ENCODE measurements at places on chromosomes 16 and 17.
A peak's percentile ranks its signal among the peaks of the same experiment; 100 is the strongest.

DNA sequence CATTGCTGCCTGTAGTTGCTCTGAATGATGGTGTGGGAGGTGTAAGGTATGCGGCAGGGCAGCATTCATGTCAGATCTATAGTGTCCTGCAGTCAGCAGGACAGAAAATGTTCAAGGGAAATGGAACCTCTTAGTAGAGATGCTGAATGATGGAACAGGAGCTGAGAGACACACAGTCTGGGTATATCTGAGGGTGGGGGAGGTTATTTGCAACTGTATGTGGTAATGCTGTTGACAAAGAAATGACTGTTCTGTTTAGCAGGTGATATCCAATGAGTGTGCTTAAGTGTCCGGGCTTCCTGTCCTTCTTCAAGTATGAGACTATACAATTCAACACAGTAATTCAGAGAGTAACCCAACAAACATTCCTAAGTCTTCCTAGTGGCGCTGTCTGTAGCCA is 46.6 kb downstream of the STH start:
- DNase-seq, result peak; percentile 48

GRCh38 chr17:46865100-46865499 is 13.7 kb downstream of the WNT9B start:
- DNase-seq, result no peak

DNA sequence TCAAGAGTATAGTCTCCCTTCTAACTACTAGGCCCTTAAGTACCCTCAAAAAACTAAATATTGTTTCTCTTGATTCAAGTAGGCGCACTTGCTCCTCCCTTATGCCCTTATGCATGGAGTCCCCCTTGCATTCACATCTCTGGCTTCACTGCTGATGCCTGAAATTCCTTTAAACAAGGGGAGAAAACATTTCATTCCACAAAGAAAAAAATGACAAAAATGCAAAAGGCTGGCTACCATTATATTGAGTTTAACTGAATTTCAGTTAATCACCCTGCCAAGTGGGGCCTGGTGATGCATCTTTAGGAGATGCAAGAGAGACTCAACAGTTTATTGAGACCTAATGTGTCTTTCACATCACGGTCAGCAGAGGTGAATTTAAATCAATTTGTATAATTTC is 35.6 kb downstream of the CRLF3 start:
- no peak for DNase-seq

- no peak for DNase-seq
Measured at GRCh38 chr16:75938818-75939217, 212.5 kb upstream of the CPHXL start.

GRCh38 chr17:45411348-45412105 is 21.1 kb downstream of the ARHGAP27 start:
- no peak for DNase-seq

GRCh38 chr16:54347961-54348360 is 61.4 kb upstream of the IRX3 start:
- DNase-seq, result no peak

GRCh38 chr16:86389566-86390328 is 120.6 kb upstream of the FOXF1 start:
- no peak for DNase-seq

- DNase-seq, result no peak
Measured at GRCh38 chr16:67017421-67017750, 11.6 kb upstream of the CBFB start.

- DNase-seq, result no peak
Measured at GRCh38 chr16:15484662-15485061, 50.3 kb downstream of the BMERB1 start.

DNA sequence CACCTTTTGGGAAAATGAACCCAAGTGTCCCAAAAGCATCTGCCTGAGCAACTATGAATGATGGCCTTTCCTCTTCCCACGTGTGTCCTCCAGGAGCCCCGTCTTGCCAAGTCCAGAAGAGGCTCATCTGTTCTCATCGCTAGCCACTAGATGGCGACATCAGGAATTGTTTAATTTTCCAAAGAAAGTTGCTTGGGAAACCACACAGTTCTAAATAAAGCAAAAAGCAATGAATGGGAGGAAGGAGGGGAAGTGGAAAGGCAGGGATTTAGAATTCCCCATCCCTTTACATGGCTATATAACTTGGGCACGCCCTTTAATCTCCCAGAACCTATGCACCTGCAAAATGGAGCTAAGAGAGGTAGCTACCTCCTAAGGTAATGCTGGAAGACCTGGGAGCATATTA is 9.0 kb upstream of the CDH5 start:
- DNase-seq, result peak; percentile 25

DNA sequence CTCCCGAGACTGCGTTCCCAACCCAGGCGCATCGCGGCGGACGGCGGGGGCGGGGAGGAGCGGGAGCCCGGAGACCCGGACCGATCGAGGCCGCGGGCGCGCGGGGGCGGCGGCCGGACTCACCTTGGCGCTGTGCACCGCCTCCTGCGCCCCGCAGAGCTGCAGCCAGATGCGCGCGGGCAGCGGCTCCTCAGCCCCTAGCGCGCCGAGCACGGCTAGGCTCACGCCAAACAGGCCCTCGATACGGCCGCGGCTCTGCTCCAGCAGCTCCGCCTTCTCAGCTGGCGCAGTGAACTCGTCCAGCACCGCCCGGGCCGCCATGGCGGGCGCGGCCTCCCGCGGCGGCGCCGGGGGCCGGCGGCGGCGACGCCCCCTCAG is 339 bp downstream of the N4BP1 start:
- DNase-seq, result no peak

GRCh38 chr17:79393358-79394052 is 217.3 kb downstream of the RBFOX3 start:
- peak; percentile 73 for DNase-seq

GRCh38 chr16:78478267-78478861 is 378.9 kb downstream of the WWOX start:
- DNase-seq, result peak; percentile 30

- peak; percentile 23 for DNase-seq
Measured at GRCh38 chr17:47785538-47786123, 36.0 kb downstream of the OSBPL7 start.

- no peak for DNase-seq
Measured at GRCh38 chr17:32907583-32907982, 20.4 kb upstream of the TMEM98 start.

- DNase-seq, result no peak
Measured at GRCh38 chr17:53227514-53227913, 595.2 kb upstream of the KIF2B start.

DNA sequence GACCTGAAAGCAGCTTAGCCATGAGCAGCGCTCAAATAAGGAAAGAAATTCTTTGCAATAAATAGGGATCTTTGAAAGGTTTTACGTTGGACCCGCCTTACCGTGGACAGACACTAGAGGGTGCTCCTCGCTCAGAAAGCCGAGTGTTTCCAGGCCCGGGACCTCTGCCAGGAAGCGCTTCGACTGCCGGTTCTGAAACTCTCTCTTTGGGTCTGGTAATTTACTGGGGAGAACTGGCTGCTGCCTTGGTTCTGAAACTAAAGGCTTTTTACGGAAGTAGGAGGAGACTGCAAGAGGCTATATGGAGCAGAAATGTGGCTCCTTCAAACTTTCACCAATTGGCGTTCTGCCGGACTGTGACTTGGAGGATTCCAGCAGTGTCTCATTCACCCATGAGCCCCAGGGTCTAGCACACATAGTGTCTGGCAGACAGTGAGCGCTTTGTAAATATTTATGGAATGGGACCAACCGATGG is 45.6 kb upstream of the HOXB9 start:
- peak; percentile 67 for DNase-seq

DNA sequence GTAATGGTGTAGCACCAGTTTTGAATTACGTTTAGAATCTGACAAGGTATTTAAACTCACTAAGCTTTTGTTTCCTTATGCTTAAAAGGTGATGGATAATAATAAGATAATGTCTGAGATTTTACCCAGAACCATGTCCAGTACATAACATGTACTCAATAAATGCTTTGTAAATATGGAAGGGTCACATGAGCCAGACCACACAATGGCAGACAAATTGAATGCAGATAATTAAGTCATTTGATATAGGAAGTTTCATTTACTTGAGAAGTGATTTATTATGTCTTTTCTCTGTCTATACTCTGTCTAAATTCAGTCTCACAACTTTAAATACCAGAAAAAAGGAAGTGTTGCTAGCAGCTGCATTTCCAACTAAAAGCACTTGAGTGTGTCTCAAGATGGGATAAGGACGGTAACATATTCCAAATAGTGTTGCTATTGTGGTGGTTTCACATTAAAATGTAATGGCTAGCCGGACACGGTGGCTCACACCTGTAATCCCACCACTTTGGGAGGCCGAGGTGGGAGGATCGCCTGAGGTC is 52.5 kb upstream of the DHX40 start:
- DNase-seq, result no peak

DNA sequence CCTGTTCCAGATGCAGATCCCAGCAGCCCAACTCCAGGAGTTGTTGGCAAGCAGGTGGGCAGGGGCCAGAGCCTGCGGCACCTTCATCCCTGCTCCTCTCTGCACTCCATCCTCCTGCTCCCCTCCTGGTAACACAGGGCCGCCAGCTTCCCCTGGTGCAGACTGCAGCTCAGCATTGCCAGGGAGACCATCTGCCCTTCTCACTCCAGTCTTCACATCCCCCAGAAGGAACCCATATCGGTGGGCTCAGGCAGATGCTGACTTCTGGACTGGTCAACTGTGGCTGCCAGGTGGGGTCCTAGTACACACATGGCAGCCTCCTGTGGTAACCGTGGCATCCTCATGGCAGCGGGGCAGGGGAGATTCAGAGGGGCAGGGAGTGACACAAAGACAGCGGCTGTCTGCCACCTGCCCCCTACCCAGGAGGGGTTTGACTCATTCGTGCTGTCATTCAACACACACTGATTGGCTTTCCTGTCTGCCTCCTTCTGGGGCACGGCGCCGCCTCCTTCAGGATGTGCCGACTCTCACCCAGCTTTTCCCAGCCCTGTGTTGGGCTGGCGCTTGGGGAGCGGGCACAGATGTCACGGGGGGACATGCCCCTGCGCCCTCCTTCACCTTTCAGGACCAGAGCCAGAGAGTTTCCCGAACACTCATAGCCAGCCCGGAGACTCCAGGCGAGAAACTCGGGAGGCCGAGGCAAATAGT is 120.9 kb downstream of the CMIP start:
- DNase-seq, result no peak

DNA sequence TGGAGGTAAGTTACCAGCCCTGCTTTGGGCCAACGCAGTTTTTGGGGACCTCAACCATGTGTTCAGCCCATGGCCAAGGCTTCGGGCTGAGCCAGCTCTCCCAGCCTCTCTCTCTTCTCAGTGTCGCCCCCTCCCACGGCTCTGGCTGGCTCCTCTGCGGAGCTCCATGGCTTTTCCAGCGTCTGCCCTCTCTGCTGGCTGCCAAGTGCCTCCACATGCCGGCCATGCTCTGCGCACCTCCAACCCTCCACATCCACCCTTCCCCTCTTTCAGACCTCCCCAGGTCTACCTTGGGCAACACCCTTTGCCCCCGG is 23.2 kb downstream of the COTL1 start:
- no peak for DNase-seq

- peak; percentile 36 for DNase-seq
Measured at GRCh38 chr17:74212209-74212912, 1.0 kb upstream of the TTYH2 start.

- DNase-seq, result no peak
Measured at GRCh38 chr16:4240624-4241023, 1.3 kb downstream of the SRL start.

GRCh38 chr17:378068-378467 is 25.5 kb upstream of the RPH3AL start:
- no peak for DNase-seq

DNA sequence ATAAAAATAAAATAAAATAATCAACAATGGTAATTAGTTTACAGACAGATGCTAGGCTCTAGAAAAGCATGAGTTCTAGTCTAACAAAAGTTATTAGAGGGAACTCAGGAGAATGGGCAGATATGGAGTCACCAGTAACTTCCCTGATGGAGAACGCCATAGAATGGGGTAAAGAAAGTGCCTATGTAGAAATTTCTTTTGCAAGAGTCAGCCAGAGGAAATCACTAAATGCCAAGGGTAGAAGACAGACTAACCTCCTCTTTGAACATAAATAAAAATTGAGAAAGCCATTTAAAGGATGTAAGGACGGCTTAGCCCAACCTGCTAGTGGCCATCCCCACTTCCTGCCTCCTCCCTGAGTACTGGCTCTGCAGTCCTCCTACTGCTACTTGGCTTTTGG is 141.6 kb downstream of the VPS53 start:
- no peak for DNase-seq

DNA sequence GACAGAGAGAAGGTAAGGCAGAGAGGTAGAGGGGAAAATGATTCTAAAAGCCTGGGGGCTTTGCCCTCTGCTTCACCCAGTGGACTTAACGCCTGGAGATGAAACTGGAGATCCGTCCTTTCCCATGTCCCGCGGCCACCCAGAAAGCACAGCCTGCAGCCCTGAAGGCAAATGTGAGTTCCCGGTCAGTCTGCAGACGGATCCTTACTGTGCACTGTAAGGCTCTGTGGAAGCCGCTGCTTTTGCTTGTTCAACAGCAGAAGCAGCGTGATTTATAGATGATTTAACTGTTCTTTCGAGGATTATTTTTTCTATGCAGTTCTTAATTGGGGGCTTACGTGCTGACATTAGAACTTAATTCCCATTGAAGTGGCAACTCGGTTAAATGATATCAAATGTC is 290.4 kb downstream of the FOXL1 start:
- DNase-seq, result no peak

DNA sequence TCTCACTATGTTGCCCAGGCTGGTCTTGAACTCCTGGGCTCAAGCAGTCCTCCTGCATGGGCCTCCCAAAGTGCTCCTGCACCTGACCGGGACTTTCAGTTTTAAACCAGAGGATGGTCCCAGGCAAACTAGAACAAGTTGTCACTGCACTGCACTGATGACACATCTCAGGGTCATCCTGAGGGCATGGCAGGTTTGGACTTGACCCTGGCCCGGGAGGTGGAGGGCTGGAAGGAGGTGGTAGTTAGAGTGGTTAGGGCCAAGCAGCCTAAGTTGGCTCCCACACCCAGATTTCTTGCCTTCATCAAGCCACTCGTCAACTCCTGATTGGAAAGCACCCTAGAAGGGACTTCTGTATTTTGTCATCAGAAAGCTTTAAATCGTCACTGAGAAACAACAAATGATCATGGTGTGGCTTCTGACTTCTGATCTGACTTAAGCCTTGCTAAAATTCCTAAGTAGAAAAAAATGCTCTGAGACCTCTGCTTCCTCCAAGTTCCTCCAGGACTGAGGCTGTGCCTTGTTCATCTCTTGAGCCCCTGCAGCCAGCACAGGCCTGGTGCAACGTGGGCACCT is 43.5 kb downstream of the EMP2 start:
- DNase-seq, result no peak

GRCh38 chr16:28834349-28834748 is 11.6 kb downstream of the ATXN2L start:
- no peak for DNase-seq

GRCh38 chr16:69934044-69934443 is 17.1 kb upstream of the CLEC18A start:
- DNase-seq, result no peak

- DNase-seq, result no peak
Measured at GRCh38 chr16:1745181-1745899, 26.0 kb downstream of the NME3 start.

DNA sequence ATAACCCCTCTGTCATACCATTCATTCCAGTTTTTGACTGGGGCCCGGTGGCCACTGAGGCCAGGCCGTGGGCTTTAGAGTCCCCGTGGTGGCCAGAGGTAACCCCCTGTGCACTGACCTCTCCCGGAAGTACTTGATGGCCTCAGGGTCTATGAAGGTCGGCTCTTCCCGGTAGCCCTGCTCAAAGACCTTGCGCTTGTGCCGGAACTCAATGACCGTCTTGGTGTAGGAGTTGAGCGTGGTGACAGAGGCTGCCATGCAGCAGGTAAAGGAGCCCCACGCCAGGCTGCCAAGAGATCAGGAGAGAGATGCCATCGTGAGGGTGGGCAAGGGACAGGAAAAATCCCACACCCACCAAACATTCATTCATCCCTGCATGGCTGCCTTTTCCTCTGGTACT is 234.8 kb downstream of the GSG1L start:
- DNase-seq, result no peak
